ENCODE measurements at places on chromosomes 3 and 15.

- peak; percentile 65 for DNase-seq
Observed at GRCh38 chr15:25333049-25333448, 105.8 kb downstream of the UBE3A start.

- no peak for DNase-seq
Observed at GRCh38 chr3:126478581-126479310, 3.1 kb upstream of the ZXDC start.

DNA sequence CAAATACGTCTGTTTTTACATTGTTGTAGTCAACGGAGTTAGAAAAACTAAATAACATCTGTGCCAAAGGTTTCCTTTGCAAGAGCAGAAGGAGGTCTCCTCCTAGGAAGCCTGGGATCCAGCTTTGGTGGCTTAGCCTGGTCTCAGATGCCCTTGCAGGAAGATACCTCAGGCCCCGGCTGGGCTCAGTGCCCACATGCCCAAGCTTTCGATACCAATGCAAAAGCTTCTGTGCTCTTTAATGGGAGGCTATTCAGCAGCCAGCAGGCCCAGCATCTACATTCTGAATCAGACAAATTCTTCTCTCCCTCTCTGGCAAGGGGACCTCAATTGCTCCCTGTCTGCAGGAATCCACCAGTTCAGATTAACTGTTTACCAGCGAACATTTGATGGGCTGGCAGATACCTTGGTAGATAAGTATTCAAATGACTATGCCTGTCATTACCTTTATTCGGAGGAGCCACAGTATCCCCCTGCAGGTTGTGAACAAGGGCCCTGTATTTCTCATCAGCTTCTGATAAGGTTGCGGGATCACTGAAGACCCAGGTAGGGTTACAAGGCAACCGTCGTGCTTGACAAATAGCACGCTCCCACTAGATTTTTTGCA is 180.1 kb upstream of the KBTBD8 start:
- no peak for DNase-seq

GRCh38 chr3:71725271-71725991 is at the start of gene EIF4E3:
Gene EIF4E3 (minus strand): TSS chr3:71725402. CDS start chr3:71725367, 35 bp downstream.
- peak; percentile 60 for DNase-seq

DNA sequence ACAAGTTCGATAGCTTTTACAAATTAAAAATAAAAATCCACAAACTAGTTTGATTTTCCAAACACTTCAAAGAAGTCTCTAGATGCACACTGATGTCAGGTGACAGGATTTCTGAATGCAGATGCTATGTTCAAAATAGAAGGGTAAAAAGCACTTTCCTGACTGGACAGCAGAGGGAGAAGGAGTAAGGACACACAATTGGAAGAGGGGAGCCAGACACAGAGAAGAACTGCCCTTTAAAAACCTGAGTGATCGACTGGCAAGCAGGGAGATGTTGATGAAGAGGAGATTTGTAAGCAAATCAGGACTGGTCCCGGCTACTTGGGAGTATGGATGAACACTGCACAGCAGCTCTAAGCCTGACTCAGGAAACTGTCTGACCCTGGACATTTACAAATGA is 612.8 kb downstream of the MAGI1 start:
- no peak for DNase-seq

GRCh38 chr3:36206956-36207580 is 173.2 kb upstream of the STAC start:
- DNase-seq: no peak

DNA sequence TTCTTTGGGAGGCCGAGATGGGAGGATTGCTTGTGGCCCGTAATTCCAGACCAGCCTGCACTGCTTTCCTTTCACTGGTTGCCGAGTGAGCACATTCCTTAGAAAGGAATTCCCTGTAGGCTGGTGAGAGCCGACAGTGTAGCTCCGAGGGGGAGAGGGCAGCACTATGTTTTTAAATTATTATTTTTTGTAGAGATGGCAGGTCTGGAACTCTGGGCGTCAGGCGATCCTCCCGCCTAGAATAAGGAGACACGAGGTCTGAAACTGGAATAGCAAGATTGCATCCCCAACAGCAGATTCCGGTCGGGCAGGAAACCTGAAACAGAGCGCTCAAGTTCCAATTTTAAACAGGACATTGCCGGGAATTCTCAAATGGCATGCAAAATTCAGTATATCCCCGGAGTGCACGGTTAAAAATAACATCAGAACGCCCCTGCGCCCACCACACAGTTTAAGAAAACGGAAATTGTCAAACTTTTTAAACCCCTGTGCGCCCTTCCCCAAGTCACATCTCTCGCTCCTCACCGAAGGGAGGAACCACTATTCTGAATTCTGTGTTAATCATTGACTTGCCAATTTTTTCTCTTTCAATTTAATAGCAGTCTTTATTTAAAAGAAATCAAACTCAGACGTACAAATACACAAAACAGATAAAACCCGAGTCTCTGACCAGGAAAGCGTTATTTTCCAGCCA is 643 bp upstream of the RNU5B-1 start:
- DNase-seq: peak; percentile 79

GRCh38 chr15:92891533-92892200 is 8.5 kb upstream of the CHD2 start:
- DNase-seq: no peak

- DNase-seq: no peak
Observed at GRCh38 chr3:49427586-49427985, 1.5 kb downstream of the NICN1 start.

DNA sequence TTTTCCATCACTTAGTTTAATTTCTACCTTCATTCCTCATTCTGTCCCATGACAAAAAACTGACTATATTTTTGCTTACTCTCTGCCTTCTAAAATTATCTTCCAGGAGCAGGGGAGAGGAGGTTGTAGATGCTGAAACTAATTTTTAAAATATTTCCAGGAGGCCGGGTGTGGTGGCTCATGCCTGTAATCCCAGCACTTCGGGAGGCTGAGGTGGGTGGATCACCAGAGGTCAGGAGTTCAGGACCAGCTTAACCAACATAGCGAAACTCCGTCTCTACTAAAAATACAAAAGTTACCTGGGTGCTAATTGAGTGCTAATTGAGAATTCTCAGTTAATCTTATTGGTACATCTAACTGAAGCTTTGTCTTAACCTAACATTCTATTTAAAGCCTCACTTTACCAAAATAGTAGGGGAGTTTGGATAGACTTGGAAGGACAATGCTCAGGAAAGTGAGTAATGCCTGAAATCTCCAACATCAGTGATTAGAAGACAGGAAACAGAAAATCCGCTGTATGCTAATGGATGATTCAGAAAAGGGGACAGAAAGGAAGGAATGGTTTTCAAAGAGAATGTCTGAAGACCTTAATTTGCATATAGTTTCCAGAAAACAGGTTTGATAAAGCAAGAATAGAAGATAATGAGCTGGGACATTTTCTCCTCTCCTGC is 336.1 kb downstream of the GBE1 start:
- DNase-seq: no peak

DNA sequence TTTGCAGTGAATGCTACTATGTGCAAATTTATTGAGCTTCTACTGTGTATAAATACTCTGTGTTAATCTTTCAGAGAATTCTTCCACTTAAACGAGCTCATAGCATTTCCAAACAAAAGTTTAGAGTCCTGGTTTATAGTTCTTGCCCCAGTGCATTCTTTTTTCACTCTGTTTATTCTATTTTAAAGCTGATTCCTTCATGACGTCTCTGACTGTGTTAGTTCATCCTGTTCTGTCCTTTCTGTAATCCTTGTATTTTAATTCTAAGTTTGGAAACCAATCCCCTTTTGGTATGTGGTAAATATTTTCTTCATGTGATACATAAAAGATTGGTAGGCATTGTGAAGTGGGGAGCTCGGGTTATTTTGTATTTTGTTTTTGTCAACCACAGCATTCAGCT is 18.7 kb downstream of the P2RY14 start:
- DNase-seq: no peak

GRCh38 chr3:32118215-32118614 is 11.8 kb downstream of the GPD1L start:
- DNase-seq: no peak

GRCh38 chr3:54123003-54123775 is 837 bp downstream of the CACNA2D3 start:
- peak; percentile 41 for DNase-seq

DNA sequence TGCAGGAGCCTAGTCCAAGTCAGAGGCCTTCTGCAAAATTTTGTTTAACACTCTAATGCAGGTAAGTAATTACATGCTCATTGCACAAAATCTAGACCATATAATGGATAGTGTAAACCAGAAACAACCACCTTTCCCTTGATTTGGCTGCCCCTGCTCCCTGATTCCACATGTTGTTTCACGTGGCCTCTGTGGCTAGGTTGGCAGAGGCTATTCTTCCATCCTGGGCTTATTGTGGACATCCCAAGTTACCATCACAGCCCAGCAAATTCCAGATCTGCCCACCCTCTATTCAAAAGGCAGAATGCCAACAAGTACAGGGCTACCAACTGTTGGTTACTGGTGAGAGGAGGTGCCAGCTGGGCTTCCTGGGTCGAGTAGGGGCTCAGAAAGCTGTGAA is 794.5 kb upstream of the GRM7 start:
- DNase-seq: no peak

DNA sequence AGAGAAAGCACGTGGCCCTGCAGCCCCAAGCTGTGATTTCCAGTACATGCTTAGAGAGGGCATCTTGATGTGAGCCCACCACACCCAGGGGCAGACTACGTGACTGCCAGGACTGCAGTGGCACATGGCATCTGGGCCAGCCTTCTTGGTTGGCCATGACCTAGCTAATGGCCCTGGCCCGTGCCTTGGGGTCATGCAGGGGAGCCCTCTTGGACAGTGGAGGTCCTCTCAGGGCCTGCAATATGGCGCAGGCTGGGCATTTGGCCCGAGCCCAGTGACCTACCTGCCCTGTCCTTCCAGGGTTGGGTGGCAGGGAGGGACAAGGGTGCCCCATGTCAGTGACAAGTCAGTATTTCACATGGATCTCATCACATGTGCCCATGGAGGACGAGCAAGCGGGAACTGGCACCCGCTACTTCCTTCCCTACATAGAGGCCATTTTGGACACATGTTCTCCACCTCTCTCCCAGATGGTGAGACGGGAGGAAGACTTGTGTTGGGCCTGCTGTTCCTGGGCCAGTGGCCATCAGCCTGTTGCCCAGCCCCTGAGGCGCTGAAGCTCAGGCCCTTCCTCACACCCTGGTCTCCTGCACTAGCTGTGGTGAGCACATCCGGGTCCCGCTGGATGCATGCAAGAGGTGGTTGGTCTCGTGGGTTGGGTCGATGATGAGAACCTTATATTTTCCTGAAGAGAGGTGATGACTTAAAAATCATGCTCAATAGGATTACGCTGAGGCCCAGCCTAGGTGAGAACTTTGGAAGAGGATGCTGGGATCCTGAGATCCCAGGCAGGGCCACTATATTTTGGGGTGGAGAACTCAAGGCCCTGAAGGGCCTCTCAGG is 195.6 kb downstream of the UBE3A start:
- no peak for DNase-seq

DNA sequence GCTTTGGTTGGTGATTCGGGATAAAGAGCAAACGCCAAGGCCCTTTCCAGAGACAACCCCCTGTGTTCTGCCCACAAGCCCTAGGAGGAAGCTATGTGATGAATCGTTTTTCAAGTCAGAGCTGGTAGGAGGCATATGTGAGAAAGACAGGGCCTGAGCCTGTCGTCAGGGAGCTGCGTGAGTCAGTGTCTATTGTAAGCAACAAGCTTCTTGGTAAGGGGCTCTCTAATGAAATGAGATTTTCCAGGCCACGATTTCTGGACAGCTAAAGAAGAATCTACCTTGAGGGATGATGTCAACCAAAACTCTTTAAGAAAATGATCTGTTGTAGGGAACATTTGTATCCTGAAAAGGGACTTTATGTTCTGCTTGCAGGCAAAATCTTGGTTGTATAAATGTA is 318.9 kb upstream of the IL12A start:
- no peak for DNase-seq

DNA sequence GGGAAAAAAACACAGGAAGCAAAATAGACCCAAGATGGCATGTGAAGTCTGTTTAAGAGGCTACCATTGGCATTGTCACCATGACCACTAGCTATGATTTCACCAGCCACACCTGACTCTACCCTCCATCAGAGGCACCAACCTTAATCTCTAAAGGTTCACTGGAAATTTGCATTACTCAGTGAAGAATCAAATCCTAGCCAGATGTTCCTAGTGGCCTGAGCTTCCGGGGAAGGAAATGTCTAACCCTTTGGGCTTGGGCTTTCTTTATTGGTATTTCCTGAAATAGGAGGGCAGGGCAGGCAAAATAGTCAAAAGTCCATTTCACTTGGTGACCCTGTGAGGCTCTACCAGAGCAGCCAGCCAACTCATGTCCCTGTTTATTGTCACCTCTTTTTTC is 110.9 kb upstream of the PHLDB2 start:
- DNase-seq: no peak

GRCh38 chr3:176879710-176880109 is 317.6 kb downstream of the TBL1XR1 start:
- DNase-seq: no peak

GRCh38 chr15:74434263-74435136 is 742 bp upstream of the SEMA7A start:
- DNase-seq: no peak

DNA sequence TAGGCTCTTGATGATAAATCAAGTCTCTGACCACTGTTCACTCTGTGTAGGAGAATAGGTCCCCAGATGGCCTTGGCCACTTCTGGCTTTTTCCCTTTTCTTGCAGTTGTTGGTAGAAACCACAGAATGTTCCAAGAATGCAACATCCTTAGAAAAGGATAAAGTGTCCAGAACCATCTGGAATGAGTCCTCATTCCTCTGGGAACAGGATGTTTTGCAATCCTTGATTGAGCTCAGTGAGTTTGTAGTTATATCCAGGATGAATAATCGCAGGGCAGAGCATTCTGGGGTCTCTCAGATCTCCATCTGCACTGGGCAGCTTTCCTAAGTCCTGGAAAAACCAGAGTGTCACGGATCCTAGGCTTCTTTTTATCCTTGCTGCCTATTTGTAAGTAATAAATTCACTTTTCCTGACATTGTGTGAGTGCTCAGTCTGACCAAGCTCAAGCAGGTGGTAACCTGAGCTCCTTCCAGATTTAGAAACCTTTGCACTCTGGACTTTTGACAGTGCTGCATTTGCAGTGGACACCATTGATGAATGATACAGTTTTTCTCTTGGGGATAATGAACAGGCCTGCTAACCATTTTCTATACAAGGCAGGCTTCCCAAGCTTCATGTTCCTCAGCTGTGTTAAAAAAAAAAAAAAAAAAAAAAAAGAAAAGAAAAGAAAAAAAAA is 1028.6 kb downstream of the OTOL1 start:
- peak; percentile 5 for DNase-seq

- no peak for DNase-seq
Observed at GRCh38 chr3:133050891-133051290, 12.7 kb downstream of the TMEM108 start.

GRCh38 chr3:135908225-135908624 is 57.3 kb upstream of the PPP2R3A start:
- no peak for DNase-seq

DNA sequence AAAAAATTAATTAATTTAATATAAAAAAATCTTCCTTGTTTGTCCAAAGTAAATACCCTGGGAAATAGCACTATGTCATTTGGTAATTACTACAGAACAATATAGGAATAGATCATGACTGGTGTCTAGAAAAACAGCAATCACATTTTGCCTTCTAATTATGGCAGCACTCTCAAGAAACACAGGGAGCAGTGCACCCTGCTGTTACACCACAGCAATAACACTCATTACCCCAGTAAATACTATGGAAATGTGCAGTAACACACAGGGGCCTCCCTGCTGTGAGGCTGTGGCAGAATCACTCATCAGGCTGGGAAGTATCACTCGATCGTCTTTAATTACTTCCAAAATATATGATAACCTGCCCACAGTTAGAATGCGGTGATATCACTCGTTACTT is 646.0 kb downstream of the TUSC7 start:
- DNase-seq: peak; percentile 74

GRCh38 chr15:55535436-55535835 is 27.4 kb upstream of the DNAAF4 start:
- no peak for DNase-seq

- no peak for DNase-seq
Observed at GRCh38 chr3:13707456-13707855, 158.5 kb downstream of the FBLN2 start.

Data from NCI-H69 (cell line).